ENCODE measurements at places on chromosomes 7 and 10. TPM values are rescaled to one million over a fixed set of nuclear protein-coding genes. Genes with fewer than 3 reads are reported as not detected.
A peak's percentile ranks its signal among the peaks of the same experiment; 100 is the strongest.

GRCh38 chr7:123772652-123773051 is 23.8 kb upstream of the WASL start:
- no peaks in the 10 kb centered on the region for H3K4me1 ChIP-seq
- H3K27ac ChIP-seq: no peak overlapping the region
- no peak for DNase-seq
- peaks cover 6% of the 10 kb centered on the region for H3K27me3 ChIP-seq

DNA sequence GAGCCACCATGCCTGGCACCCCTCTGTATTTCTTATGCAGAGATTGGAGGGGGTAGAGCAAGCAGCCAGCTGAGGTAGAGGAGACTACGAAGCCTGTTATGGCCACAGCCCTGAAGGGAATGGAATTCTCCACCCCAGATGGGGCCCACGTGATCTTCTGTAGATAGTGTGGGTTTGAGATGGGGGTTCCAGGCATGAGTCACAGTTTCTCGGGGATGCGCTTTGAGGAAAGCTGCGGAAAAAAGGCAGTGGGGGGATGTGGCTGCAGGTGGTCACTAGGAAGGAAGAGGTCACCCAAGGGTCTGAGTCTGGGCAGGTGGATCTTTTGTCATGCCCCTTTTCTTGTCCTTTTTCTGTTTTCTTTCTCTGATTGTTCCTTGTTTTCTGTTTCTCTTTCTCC is 11.5 kb downstream of the FAM131B start:
- H3K4me3 ChIP-seq: no peak overlapping the region
- no peaks in the 10 kb centered on the region for H3K36me3 ChIP-seq
- H3K27me3 ChIP-seq: no peaks in the 10 kb centered on the region
- H3K27ac ChIP-seq: no peak overlapping the region
- no peaks in the 10 kb centered on the region for H3K4me1 ChIP-seq

DNA sequence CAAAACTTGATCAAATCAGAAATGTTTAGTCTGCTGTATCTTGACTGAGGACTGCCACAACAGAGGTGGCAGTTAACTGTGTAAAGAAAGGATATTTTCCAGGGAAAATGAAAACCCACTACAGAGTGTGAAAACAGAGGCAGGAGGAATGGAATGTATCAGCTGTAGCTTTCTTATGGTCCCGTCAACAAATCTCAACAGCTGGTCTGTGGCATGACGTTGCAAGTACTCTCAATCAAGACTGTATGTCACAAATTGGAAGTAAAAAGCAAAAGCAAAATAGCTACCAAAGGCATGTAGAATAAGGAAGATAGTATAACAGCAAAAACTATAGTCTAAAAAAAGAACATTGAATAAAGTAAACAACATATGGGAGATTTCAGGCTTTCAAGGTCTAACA is 123.5 kb downstream of the KMT2C start:
- peaks cover 15% of the 10 kb centered on the region for H3K4me1 ChIP-seq
- H3K27me3 ChIP-seq: no peaks in the 10 kb centered on the region
- peaks cover 35% of the 10 kb centered on the region for H3K36me3 ChIP-seq
- no peak overlapping the region for H3K27ac ChIP-seq

DNA sequence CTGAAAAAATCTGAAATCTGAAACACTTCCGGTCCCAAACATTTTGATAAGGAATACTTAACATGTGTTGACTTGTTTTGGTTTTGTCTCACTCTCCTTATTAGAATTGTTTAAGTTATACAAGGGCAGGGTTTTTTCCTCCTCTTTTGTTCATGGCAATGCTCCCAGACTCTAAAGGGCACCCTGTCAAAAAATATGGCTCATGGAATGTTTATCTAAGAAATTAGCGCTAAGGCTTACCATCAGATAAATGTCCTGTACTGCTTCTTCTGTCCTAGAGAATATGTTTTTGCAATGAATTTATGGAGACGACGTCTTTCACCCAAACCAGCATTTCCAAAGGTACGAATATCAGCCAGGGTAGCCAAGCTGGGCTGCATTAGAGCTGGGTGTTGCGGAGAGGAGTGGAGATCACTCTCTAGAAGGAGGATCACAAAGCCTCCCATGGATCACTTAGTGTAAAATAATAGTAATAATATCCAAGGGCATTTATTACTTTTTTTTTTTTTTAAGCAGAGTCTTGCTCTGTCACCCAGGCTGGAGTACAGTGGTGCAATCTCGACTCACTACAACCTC is 46.8 kb downstream of the ERLIN1 start:
- H3K27me3 ChIP-seq: peaks cover 5% of the 10 kb centered on the region
- no peaks in the 10 kb centered on the region for H3K36me3 ChIP-seq
- no peaks in the 10 kb centered on the region for H3K4me1 ChIP-seq
- no peak overlapping the region for H3K27ac ChIP-seq
- no peak overlapping the region for H3K4me3 ChIP-seq
- no peak for DNase-seq

- no peak overlapping the region for H3K4me3 ChIP-seq
- peaks cover 16% of the 10 kb centered on the region for H3K4me1 ChIP-seq
- no peak overlapping the region for H3K27ac ChIP-seq
- no peaks in the 10 kb centered on the region for H3K36me3 ChIP-seq
- no peak for DNase-seq
Observed at GRCh38 chr7:29106669-29106988, 39.7 kb downstream of the CPVL start.

SEC61G gene
- 229 TPM for polyA plus RNA-seq

DNA sequence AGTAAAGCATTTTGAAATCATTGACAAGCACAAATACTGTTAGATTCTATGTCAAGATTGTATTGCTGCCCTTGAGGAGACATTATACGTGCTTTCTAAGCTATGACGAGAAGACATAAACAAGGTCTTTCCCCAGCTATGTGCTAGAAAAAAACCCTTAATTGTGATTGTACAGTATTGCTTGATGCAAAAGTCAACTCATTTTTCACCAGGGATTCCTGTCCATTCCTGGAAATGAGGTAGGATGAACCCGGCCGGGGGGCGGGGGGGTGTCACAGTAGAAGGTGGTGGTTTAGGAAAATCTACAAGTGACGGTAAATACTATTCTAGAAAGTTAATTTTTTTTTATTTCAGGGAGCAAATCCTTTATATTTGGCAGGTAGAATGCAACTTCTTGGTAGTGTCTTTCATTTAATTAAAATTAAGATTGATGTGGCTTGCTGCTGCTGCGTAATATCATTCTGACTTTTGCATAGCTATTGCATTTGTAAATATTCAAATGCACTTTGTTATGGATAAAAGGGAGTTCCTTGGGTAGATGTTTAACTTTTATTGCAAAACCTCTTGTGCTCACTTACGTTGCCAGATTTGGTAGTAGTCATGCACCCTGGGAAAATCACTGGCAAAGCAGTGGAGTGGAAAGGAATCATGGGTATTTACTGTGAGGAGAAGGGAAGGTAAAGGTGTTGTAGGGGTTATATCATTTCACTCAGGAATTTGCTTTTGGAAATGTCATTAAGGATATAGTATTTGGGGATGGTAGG is 164.4 kb upstream of the PRPS1L1 start:
- DNase-seq: no peak
- no peak overlapping the region for H3K27ac ChIP-seq
- H3K4me3 ChIP-seq: no peak overlapping the region
- H3K27me3 ChIP-seq: peaks cover 7% of the 10 kb centered on the region
- H3K36me3 ChIP-seq: no peaks in the 10 kb centered on the region
- H3K4me1 ChIP-seq: no peaks in the 10 kb centered on the region

DNA sequence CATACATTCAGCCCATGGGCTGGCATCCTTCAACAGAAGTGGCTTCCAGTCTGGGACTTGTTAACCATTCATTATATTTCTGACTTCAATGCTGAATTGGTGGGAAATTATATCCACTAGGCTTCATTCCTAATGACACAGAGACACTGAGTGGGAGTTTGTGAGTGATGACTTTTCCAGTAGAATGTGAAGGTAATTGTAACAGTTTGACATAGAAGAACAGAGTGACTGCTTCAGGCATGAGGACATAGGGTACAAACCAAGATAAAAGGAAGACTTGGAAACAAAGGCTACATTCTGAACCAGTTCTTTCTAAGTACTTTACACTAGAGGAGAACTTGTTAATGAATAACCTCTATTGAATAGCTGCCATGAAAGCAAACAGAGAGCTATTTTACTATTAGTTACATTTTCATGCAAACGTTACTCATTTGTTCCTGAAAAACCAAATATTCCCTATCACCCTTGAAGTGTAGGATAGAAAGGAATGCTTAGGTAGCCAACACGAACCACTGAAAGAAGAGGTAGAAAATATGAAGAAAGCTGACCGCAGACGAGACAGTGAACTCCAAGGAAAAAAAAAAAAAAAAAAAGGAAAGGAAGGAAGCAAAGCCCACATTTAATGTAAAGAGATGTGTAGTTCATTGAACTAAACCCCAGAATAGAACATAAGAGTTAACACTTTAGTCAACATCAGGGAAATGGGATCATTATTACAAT is 237.0 kb upstream of the SEMA3C start:
- H3K27ac ChIP-seq: no peak overlapping the region
- H3K27me3 ChIP-seq: no peaks in the 10 kb centered on the region
- DNase-seq: no peak
- no peaks in the 10 kb centered on the region for H3K4me1 ChIP-seq

KLF14 gene
- polyA plus RNA-seq: not detected

DNA sequence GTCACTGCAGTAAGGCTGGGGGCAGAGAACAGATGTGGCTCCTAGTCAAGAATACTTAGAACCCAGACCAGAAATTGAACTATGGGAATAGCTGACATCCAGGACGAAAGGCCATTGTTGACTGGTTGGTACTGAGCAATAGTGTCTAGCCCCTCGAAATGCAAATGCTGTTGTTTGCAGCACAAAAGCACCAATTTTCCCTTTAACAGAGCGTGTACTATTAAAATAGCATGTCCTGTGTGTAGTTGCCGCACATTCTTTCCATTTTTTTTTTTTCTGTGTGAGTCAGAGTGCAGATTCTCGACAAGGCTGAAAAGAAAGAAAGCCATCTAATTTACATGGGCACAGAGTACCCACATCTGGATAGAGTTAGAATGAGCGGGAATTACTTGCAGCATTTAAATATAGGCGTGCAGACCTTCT is 302.4 kb downstream of the PTEN start:
- H3K4me3 ChIP-seq: no peak overlapping the region
- no peaks in the 10 kb centered on the region for H3K36me3 ChIP-seq
- H3K27ac ChIP-seq: peak overlapping the region; percentile 36
- no peaks in the 10 kb centered on the region for H3K27me3 ChIP-seq
- peaks cover 8% of the 10 kb centered on the region for H3K4me1 ChIP-seq

TMEM236 gene
- polyA plus RNA-seq: not detected

DNA sequence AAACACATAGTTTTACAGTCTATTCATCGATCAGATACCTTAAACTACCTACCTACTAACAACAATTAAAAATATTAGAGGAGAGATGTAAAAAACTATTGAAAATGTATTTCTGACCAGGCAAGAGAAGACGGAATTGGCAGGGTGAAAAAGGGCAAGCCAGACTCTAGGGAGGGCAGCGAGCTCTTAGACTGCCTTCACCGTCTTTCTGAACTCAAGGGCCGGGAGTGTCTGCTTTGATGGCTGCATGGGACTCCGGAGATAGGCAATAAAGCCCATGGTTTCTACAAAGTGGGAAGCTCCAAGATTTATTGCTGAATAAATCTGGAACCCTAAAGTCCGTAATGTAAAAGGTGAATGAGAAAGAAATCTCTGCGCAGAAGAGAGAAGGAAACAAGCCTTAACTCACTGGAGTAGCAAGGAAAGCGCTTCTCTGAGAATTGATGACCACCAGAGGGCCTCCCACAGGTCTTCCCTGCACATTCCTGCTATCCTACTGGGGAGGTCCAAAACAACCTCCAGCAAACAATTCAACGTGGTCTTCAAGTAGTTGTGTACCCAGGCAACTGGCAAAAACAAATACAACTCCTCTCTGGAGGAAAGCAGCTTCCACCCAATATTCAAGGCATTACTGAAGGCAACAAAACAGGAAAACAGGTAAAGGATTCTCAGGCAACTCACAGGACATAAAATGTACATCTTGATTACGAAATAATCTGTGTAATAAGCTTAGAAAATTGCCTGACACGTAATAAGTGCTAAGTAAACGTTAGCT is 181.3 kb downstream of the SDK1 start:
- no peaks in the 10 kb centered on the region for H3K27me3 ChIP-seq
- no peak overlapping the region for H3K4me3 ChIP-seq
- H3K4me1 ChIP-seq: no peaks in the 10 kb centered on the region
- peaks cover 4% of the 10 kb centered on the region for H3K36me3 ChIP-seq

- no peaks in the 10 kb centered on the region for H3K36me3 ChIP-seq
- H3K4me1 ChIP-seq: peaks cover 13% of the 10 kb centered on the region
Observed at GRCh38 chr7:104650991-104651640, 322.7 kb downstream of the LHFPL3 start.

GRCh38 chr10:58362027-58362789 is 23.0 kb upstream of the TFAM start:
- 0 out of 2 replicates have a peak, but pooled peaks cover 4% of the 10 kb centered on the region for H3K4me1 ChIP-seq
- H3K27me3 ChIP-seq: no peaks in the 10 kb centered on the region
- peaks cover 32% of the 10 kb centered on the region for H3K36me3 ChIP-seq
- no peak overlapping the region for H3K27ac ChIP-seq
- DNase-seq: no peak
- no peak overlapping the region for H3K4me3 ChIP-seq

GRCh38 chr7:54782829-54783228 is 23.8 kb upstream of the SEC61G start:
- H3K36me3 ChIP-seq: no peaks in the 10 kb centered on the region
- H3K27ac ChIP-seq: no peak overlapping the region
- no peaks in the 10 kb centered on the region for H3K4me1 ChIP-seq
- no peak for DNase-seq

DNA sequence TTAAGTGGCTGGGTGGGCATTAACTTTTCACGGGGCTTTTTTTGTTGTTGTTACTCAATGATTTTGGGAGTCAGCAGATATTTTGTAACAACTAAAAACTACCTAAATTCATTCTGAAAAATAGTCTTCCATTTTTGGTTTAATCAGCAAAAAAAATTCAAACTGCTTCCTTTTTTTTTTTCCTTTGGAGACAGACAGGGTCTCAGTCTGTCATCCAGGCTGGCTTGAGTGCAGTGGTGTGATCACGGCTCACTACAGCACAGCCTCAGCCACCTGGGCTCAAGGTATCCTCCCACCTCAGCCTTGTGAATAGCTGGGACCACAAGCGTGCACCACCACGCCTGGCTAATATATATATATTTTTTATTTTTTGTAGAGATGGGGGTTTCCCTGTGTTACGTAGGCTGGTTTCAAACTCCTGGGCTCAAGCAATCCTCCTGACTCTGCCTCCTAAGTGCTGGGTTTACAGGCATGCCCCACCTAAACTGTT is 36.5 kb downstream of the SKIDA1 start:
- H3K27ac ChIP-seq: no peak overlapping the region
- H3K36me3 ChIP-seq: no peaks in the 10 kb centered on the region
- H3K4me3 ChIP-seq: no peak overlapping the region
- no peaks in the 10 kb centered on the region for H3K4me1 ChIP-seq
- no peak for DNase-seq
- H3K27me3 ChIP-seq: no peaks in the 10 kb centered on the region

DNA sequence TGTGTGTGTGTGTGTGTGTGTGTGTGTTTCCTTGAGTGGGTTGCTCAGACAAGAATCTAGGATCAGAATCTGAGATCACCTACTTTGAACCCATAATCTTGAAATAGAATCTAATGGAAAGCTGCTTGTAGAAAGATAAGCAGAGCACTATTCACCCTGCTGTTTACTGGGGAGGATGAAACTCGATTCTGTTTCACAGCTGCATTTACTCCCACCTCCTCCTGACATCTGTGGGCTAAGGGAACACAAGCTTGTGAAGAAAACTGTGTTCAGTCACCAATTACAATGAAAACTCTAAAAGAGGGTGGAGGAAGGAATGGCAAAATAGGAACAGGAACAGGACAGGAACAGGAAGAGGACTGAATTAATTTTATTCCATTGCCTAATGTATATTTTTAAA is 269.5 kb downstream of the TSPAN12 start:
- peaks cover 5% of the 10 kb centered on the region for H3K27me3 ChIP-seq
- H3K36me3 ChIP-seq: no peaks in the 10 kb centered on the region
- H3K4me1 ChIP-seq: no peaks in the 10 kb centered on the region
- no peak overlapping the region for H3K27ac ChIP-seq
- no peak for DNase-seq

Data from SK-N-SH (cell line).